ENCODE measurements at places on chromosomes 11 and 22. TPM values are rescaled to one million over a fixed set of nuclear protein-coding genes. Genes with fewer than 3 reads are reported as not detected.

- no peak overlapping the region for H3K4me3 ChIP-seq
- no peaks in the 10 kb centered on the region for H3K36me3 ChIP-seq
- H3K4me1 ChIP-seq: peaks cover 10% of the 10 kb centered on the region
- H3K27ac ChIP-seq: no peak overlapping the region
Measured at GRCh38 chr11:86481399-86481798, 106.7 kb downstream of the CCDC81 start.

DNA sequence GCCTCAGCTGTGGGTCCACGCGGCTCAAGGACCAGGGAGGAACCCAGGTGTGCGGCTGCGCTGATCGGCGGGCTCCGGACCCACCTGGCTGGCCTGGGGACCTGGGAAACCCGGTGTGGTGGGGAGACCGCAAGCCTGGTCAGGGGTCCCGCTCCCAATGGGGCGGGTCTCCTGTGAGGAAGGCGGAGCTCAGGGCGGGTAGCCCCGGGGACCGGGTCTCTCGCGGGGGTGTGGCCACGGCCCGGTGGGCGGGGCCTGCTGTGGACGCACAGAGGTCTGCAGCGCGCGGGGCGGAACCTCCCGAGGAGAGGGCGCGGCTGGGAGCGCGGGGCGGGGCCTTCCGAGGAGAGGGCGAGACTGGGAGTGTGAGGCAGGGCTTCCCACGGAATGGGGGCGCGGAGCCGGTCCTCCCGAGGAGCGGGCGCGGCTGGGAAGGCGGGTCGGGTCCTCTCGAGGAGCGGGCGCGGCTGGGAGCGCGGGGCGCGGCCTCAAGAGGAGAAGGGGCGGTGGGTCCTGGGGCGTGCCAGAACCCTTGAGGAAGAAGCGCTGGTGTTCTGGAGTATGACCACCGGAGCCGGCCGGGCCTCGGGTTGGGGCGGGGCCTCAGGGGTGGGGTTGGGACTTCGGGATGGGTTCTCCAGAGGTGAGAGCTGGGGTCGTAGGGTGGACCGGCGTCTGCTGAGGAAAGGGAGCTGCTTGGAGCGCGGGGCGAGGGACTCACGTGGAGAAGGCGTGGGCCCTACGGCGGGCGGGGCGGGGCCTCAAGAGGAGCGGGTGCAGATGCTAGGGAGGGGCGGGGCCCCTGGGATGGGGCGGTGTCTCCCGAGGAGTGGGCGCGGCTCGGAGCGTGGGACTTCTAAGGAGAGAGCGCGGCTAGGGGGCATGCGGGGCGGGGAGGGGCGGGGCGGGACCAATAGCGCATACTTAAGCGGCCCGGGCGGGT, 20.8 kb downstream of the DGCR6L start:
- H3K27ac ChIP-seq: no peak overlapping the region
- peak; percentile 94 for DNase-seq
- no peaks in the 10 kb centered on the region for H3K4me1 ChIP-seq
- H3K4me3 ChIP-seq: peak overlapping the region; percentile 54
- no peaks in the 10 kb centered on the region for H3K36me3 ChIP-seq
- H3K27me3 ChIP-seq: no peaks in the 10 kb centered on the region

DNA sequence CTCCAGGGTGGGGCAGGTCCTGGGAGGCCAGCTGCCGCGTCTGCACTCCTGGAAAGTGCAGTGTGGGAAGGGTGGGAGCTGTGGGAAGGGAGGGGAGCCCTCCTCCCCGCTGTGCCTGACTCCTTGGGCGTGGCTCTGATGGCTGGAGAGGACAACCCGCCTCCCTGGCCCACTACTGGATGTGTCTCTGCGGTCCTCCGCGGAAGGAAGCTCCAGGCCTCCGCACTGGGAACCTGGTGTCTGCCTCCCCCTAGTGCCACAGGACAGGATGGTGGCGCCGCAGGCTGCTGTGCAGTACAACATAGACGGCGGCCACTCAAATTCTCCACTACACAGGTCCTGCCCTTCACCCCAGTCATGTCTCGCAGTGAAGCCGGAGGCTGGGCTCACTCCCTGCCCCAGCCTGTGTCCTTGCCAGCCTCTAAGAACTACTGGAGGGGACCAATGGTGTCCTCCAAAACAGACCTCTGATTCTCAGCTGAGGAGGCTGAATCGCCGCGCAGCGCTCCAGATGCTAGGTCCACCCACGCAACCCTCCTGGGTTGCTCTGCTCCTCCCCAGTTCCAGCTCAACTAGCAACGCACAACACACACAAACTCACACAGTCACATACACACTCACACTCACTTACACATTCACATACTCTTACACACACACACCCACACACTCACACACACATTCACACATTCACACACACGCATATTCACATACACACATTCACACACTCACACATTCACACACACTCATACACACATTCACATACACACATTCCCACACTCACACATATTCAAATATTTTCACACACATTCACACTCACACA, 12.4 kb upstream of the DSCAML1 start:
- no peaks in the 10 kb centered on the region for H3K36me3 ChIP-seq
- H3K4me1 ChIP-seq: peaks cover 14% of the 10 kb centered on the region
- H3K4me3 ChIP-seq: peak overlapping the region; percentile 24
- H3K27ac ChIP-seq: no peak overlapping the region
- H3K27me3 ChIP-seq: peaks cover 3% of the 10 kb centered on the region
- DNase-seq: peak; percentile 81

- DNase-seq: no peak
- H3K4me1 ChIP-seq: no peaks in the 10 kb centered on the region
- H3K27ac ChIP-seq: no peak overlapping the region
- no peaks in the 10 kb centered on the region for H3K27me3 ChIP-seq
- H3K4me3 ChIP-seq: no peak overlapping the region
Measured at GRCh38 chr11:105298174-105298573, 158.6 kb upstream of the CARD18 start.

DNA sequence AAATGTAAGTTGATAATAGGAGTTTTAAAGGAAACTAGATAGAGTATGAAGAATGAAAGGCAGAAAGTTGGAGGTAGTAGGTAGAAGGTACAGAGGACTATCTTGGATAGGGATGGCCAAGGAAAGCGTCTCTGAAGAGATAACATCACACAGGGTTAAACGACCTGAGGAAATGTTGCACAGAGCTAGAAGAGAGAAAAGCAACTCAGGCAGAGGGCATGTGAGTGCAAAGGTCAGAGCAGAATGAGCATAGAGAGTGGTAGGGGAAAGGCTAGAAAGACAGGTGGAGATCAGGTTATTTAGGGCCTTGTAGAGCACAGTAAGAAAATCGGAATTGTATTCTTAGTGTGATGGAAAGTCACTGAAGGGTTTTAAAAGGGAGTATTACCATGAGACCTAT, 232.0 kb downstream of the SOX6 start:
- no peak overlapping the region for H3K4me3 ChIP-seq
- no peaks in the 10 kb centered on the region for H3K36me3 ChIP-seq
- no peak overlapping the region for H3K27ac ChIP-seq
- peaks cover 30% of the 10 kb centered on the region for H3K4me1 ChIP-seq
- no peak for DNase-seq
- H3K27me3 ChIP-seq: no peaks in the 10 kb centered on the region

GRCh38 chr22:31639436-31640039, 22.5 kb downstream of the PISD start:
- H3K4me1 ChIP-seq: no peaks in the 10 kb centered on the region
- DNase-seq: no peak
- no peak overlapping the region for H3K4me3 ChIP-seq
- no peak overlapping the region for H3K27ac ChIP-seq
- H3K36me3 ChIP-seq: no peaks in the 10 kb centered on the region

DNA sequence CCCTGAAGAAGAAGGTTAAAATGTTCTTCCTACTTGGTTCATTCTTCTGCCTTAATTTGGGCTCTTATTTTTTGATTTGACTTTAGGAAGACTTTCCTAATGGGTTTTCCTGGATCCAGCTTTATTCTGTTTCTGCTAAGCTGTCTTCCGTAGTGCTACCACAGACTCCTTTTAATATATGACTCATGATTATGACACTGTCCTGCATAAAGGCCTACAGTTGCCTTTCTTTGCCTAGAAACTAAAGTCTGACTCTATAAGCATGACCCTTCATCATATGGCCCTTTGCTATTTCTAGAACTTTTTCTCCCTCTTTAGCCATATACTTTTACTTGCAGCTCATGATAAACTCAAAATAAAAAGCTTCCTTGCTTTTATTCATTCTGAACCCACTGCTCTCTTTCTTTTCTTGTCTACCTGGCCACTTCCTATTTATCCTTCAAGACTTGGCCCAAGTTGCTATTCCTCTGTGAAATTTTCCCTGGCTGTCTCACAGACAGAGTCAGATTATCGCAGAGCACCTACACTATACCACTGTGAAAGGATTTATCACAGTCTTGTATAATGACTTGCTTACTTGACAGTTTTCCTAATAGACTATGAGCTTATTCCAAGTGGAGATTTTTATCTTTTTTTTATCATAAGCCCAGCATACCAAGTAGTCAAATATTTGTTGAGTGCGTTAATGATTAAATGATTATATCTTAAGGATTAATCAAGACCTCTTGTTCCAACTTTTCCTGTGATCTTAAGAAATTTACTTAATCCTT, 24.7 kb downstream of the TBCEL start:
- no peak overlapping the region for H3K27ac ChIP-seq
- H3K4me1 ChIP-seq: no peaks in the 10 kb centered on the region
- DNase-seq: no peak
- H3K36me3 ChIP-seq: no peaks in the 10 kb centered on the region

- no peak for DNase-seq
- no peak overlapping the region for H3K27ac ChIP-seq
- no peak overlapping the region for H3K4me3 ChIP-seq
- peaks cover 5% of the 10 kb centered on the region for H3K36me3 ChIP-seq
Measured at GRCh38 chr11:129855086-129855485, 39.4 kb downstream of the TMEM45B start.

GRCh38 chr22:45435544-45436139, 22.1 kb downstream of the RIBC2 start:
- no peak overlapping the region for H3K27ac ChIP-seq
- peak; percentile 89 for DNase-seq
- H3K4me3 ChIP-seq: no peak overlapping the region
- no peaks in the 10 kb centered on the region for H3K36me3 ChIP-seq
- no peaks in the 10 kb centered on the region for H3K27me3 ChIP-seq

DNA sequence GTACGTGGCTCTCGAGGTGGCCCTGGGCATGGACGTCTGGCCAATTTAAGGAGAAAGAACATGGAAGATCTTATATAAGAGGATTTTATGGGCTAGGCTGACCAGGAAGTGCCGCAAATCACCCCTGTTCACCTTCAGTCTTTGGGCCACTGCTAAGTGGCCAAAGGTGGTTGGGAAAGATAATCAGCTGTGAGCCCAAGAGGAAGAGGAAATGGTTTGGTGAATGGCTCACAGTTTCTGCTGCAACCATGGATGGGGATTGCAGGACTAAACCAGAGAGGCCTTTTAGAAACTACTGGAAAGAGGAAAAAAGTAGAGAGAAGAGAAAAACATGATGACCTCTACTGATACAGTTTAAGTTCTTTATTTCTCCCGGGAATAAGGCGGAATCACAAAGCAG, 96.0 kb upstream of the ARHGAP20 start:
- H3K36me3 ChIP-seq: no peaks in the 10 kb centered on the region
- no peak overlapping the region for H3K4me3 ChIP-seq
- H3K4me1 ChIP-seq: no peaks in the 10 kb centered on the region
- H3K27ac ChIP-seq: no peak overlapping the region

DNA sequence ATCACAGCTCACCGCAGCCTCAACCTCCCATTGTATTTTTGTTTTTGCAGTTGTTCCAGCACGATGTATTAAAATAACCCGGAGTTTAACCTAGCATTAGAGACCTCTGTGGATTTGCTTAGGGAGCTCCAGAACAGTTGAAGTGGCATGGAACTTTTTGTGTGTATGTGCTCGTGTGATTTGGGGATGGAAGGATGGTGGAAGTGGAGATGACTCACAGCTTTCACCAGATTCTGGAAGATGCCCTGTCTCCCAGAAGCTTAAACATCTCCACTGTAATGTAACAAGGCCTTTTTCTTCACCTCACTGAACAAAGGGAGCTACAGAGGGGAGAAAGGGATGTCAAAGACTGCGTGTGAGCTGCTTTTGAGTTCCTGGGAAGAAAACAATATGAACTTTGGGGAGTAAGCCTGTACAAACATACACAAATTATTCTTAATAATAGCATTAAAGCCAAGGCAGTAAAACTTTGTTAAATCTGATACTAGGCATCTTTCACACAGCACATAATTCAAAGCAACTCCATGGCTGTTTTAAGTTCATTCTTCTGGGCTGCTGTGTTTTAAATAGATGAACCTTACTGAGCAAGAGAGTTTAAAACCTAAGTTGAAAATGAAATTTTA, 226.4 kb downstream of the ADAMTS15 start:
- no peak overlapping the region for H3K4me3 ChIP-seq
- H3K27ac ChIP-seq: no peak overlapping the region
- H3K4me1 ChIP-seq: no peaks in the 10 kb centered on the region
- no peaks in the 10 kb centered on the region for H3K36me3 ChIP-seq
- no peaks in the 10 kb centered on the region for H3K27me3 ChIP-seq

- peak overlapping the region; percentile 86 for H3K27ac ChIP-seq
- no peak for DNase-seq
- H3K4me3 ChIP-seq: peak overlapping the region; percentile 98
- peaks cover 31% of the 10 kb centered on the region for H3K4me1 ChIP-seq
- no peaks in the 10 kb centered on the region for H3K27me3 ChIP-seq
Measured at GRCh38 chr11:63839508-63840355, 822 bp downstream of the MARK2 start.

DNA sequence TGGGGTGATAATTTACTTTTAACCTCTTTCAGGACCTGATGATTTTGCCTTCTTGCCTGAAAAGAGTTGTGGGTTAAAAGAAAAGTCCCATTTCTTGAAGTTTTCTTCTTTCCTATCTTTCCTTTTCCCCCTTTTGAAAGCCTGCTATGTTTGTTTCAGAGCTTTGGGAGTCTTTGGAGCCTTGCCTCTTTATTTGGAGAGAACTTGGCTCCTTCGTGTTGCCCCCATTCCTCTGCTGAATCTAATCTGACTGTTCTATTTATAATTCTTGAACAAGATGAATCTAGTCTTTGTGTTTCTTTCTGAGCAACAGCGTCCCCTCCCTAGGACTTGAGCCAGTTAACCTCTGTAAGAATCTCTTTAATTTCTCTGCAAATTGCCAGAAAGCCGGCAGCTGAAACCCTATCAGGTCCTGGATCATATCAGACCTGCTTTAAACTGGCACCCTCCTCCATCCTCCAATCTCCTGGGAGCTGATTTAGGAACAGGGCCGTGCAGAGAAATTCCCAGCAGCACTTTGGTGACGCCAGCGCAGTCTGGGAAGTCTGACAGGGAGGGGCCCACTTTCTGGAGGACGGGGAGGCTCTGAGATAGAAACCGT, 289.1 kb upstream of the SORL1-AS1 start:
- no peaks in the 10 kb centered on the region for H3K27me3 ChIP-seq
- peak overlapping the region; percentile 33 for H3K27ac ChIP-seq
- no peaks in the 10 kb centered on the region for H3K36me3 ChIP-seq
- DNase-seq: no peak

GRCh38 chr11:64850979-64851567, 6.6 kb upstream of the CDC42BPG start:
- H3K27me3 ChIP-seq: no peaks in the 10 kb centered on the region
- no peaks in the 10 kb centered on the region for H3K36me3 ChIP-seq
- H3K4me1 ChIP-seq: peaks cover 10% of the 10 kb centered on the region
- no peak overlapping the region for H3K27ac ChIP-seq
- DNase-seq: no peak
- no peak overlapping the region for H3K4me3 ChIP-seq

GRCh38 chr11:33984682-33985389, 66.7 kb upstream of the CAPRIN1 start:
- H3K27me3 ChIP-seq: no peaks in the 10 kb centered on the region
- no peak overlapping the region for H3K4me3 ChIP-seq
- H3K27ac ChIP-seq: no peak overlapping the region
- peak; percentile 79 for DNase-seq
- peaks cover 30% of the 10 kb centered on the region for H3K4me1 ChIP-seq

Gene RPS6KA4
- 22.9 TPM for total RNA-seq

Gene HEPHL1
- not detected for total RNA-seq

Gene DSCAML1
- total RNA-seq: not detected

Gene PDGFB
- 0.09 TPM for total RNA-seq

Gene PLET1
- total RNA-seq: not detected

Gene CD6
- total RNA-seq: not detected
